ENCODE measurements at places on chromosomes 12 and 14.

DNA sequence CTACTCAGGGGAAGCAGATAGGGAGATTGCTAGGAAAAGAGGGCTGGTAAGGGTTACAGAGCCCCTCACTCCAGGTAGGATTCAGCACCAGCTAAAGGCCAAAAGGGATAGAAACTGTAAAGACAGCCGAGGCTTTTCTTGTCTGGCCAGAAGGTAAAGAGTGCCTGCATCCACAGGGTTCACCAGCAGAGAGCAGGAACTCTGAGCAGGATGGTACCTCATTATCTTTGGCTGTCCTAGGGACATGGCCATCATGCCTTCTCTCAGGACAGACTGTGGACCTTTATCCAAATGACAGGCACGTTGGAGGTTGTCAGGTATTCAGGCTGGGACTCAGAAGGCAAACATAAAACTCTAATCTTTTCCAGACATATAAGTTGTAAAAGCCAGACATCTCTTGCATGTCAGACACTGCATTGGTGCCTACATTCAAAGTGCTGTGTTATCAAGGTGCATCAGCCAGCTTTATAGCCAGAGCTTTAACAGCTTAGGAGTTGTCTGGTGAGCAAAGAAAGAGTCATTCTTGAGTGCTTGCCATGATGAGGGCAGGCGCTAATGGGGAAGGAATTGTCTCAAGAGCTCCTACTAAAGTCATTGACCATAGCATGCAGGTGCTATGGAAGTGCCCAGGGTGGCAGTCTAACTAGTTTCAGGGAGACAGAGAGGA, 89.5 kb downstream of the PELI2 start:
- no peak for DNase-seq

DNA sequence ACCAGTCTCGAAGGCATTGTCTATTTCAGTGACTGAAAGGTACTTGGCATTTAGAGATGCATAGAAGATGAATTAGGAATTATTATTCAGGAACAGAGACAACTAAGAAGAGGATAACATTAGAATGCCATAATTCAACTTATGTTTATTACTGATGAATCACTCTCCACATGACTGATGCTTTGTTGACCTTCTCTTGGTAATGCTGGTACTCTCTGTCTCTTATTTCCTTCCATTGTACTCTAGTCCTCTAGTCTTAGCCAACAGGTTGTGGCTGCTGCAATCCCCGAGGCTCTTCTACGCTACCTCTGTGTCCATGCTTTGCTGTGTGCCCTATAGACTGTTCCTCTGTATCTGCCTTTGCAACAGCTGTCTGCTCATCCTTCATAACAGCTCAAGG, 652.9 kb downstream of the NRXN3 start:
- DNase-seq, result no peak

- DNase-seq, result no peak
Observed at GRCh38 chr12:43754015-43754414, 4.6 kb downstream of the PUS7L start.

DNA sequence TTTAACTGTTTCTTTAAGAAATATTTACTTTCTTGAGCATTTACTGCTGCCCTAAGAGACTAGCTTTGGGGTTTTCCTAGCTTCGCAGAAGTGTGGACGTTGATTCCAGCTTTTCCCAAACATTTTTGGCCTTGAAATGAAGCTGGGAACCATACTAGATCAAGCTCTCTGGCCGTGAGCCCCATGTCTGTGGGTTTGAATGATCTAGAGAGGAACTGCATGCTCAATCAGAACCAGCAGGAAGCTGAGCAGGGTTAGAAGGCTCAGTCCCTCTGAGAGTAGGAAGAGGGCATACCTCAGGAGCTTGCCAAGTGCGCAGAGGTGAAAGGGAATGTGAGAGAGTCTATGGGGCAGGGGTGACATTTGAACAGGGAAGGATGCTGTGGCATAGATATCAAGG, 292.1 kb downstream of the CACNA1C start:
- DNase-seq, result no peak

DNA sequence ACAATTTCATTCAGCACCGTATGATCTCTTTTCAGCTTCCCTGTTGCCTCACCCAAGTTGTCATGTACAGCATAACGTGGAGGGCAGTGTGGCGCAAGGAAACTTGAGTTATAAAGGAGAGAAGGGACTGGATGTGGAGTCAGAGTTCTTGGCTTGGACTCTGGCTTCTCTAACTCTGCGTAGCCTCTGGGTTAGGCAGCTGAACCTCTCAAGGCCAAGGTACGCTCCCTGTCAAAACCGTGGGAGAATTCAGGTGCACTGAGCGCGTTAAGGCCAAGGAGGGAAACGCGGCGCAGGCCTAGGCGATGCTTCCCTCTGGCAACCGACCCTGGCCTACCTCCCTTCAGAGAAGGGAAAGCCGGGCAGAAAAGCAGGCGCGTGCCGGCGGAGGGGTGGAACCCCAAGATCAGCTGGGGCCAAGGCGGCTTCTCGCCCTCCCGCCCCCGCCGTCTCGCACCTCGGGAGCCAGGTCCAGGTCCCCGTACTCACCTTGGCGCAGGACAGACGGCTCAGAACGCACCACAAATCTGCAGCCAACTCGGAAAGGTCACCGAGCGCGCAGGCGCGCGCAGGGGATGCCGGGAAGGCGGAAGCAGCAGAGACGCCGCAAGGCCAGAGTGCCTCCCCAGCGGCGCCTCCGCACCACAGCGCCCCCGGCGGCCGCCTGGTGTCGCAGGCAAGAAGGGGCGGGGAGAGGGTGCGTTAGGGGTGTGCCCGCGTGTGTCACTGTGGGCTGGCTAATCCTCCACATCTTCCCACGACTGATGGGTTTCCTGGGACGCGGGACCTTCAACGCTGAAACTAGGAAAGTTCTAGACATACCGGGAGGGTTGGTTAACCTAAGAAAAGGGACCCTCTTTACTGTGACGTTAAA, 7.0 kb upstream of the TDRD9 start:
- DNase-seq, result peak; percentile 85

GRCh38 chr14:77760381-77761204, at the start of gene SNW1:
TSS of gene SNW1 (minus strand) at chr14:77761156. CDS start at chr14:77761127, 29 bp downstream.
- peak; percentile 85 for DNase-seq

GRCh38 chr14:67532998-67533753, at the start of gene PLEKHH1:
TSS of gene PLEKHH1 (plus strand) at chr14:67533290. CDS start at chr14:67541868, 8,578 bp downstream.
- no peak for DNase-seq

DNA sequence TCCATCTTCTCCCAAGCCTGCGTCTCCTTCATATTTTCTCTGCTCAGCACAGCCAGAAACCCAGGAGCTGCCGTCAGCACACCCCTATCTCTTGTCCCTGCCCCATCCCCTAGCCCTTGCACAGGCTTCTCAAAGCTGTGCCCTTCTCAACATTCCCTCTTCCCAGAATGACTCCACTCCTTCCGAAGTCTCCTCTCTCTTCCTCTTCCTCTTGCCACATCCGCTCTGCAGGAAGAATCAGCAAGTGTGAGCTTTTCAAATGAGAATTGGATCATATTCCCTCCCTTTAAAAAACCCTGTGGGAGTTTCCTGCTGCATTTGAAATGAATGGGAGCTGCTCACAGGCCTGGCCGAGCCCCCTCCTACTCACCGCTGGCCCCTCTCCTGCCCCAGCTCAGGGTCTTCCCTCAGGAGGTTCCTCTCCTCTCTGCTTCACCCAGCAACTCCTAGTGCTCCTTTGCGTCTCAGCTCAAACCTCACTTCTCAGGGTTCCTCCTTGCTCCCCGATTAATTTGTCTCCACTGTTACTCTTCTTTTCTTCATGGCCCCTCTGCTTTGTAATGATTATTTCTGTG, 528.5 kb upstream of the CCDC196 start:
- no peak for DNase-seq

DNA sequence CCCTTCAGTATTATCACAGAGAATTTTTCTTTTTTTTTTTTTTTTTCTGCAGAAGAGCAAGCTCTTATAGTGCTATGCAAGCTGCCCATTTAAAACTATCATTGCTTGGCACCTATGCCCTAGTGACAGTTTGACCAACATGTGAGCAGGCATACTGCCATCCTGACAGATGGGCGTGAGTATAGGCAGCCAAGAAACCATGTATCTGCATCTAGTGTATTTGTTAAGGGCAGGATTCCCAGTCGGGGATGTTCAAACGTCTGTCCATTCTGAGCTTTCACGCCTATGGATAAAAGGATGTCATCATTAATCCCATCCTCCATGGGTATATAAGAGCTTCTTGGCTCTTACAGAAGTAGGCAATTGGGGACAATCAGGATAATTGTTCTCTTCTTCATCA, 8.8 kb downstream of the VRK1 start:
- DNase-seq, result no peak

- DNase-seq, result no peak
Observed at GRCh38 chr12:116516657-116517056, 42.5 kb upstream of the MAP1LC3B2 start.

DNA sequence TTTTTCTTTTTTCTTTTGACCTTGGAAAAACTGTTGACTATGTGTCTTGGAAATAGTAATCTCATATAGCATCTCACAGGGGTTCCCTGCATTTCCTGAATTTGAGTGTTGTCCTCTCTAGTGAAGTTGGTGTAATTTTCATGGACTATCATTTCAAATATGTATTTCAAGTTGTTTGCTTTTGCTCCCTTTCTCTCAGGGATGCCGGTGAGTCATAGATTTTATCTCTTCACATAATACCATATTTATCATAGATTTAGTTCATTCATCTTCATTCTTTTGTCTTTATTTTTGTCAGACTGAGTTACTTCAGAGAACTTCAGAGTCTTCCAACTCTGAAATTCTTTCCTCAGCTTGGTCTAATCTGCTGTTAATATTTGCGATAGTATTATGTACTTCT, 1320.6 kb downstream of the LRFN5 start:
- DNase-seq, result no peak

DNA sequence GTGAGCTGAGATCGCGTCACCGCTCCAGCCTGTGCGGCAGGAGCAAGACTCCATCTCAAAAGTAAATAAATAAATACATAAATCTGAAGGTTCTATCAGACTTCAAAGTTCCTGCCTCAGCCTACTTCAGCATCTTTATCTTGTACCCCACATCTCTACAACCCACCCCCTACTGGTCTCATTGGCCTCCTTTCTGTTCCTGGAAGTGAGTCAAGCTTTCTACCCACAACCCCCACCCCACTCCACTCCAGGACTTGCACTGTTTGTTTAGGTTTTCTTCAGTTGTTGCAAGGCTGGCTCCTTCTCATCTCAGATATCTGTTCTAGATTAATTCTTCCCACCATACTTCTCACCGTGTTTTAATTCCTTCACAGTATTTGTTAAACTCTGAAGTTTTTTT, 714 bp upstream of the PSMC6 start:
- DNase-seq, result peak; percentile 53

DNA sequence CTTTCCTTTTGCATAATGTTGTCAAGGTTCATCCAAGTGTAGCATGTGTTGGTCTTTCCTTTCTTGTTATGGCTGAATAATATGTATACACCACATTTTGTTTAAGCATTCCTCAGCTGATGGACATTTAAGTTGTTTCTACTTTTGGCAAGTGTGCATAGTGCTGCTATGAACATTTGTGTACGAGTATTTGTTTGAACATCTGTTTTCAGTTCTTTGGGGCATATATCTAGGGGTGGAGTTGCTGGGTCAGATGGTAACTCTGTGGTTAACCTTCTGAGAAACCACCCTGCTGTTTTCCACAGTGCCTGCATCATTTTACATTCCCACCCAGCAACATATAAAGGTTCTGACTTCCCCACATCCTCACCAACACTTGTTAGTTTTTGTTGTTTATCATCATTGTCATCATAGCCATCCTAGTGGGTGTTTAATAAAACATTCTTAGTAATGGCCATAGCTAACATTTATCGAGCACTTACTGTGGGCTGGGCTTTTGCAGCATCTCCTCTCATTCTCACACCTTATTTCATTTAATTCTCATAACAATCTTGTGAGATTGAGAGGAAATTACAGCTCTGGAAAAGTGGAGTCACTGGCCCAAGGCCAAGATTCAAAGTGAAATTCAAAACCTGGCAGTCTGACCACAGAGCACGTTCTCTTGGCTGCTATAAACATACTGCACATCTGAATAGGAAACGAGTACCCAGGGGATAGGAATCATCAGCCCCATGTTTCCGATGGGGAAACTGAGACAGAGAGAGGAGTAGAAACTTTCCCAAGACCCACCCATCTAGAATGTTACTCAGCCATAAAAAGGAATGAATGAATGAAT, 193.6 kb downstream of the KSR2 start:
- DNase-seq, result no peak

DNA sequence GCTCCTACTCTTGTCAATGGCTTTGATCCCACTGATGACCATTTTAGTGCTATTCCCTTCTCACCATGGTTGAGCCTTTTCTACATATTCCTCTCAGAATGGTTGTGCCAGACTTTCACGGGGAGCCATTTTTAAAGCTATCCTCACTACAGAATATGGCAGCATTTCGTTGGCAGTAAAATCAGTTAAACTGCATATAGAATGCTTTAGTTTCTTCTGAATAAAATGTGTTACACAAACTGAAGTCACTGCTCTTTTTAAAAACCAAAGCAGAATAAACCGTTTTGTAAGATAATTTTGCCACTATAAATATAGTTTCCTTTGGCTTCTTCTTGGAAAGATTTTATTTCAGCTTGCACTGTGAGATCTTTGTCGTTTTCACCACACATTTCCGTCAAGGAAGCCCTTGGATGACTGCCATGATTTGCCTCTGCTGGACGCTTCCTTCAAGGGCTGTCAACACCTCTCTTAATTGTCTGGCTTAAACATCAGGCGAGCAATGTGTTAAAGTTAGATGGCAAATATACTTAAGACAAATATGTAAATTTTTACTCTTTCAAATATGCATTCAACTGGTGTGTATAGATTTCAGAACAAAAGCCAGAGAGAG, 624.2 kb downstream of the DIO2 start:
- DNase-seq, result no peak

GRCh38 chr12:129190827-129191226, 337.5 kb downstream of the GLT1D1 start:
- DNase-seq, result no peak

GRCh38 chr12:19451196-19451595, 11.9 kb downstream of the AEBP2 start:
- no peak for DNase-seq

- no peak for DNase-seq
Observed at GRCh38 chr14:50688875-50689274, 20.8 kb upstream of the SAV1 start.

GRCh38 chr14:32786886-32787285, 151.8 kb upstream of the NPAS3 start:
- no peak for DNase-seq

DNA sequence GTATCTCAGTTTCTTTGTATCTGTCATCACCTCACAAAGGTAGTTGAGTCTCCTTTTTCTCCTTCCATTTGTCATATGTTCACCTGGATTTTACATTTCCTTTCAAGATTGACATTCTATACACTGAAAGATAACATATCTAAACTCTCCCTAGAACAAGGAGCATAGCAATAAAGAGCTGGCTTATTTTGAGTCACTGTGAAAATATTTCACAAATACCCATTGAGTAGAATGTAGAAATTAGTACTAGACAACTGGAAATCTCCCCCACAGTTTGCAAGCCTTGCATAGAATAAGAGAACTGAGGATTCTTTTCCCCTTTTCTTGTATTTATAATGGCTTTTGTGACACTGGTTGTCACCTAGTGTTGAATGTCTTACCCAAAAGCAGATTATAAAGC, 111.2 kb downstream of the KICS2 start:
- DNase-seq, result no peak

GRCh38 chr12:121958541-121959240, 40.3 kb downstream of the CFAP251 start:
- no peak for DNase-seq

GRCh38 chr14:51726166-51726899, 74.6 kb downstream of the FRMD6 start:
- no peak for DNase-seq

Measured in stimulated activated CD8-positive, alpha-beta memory T cell treated with anti-CD3 and anti-CD28 coated beads, Interleukin-15, amount 100 ng/mL, for 4 hours (primary cell).